Urinary bladder (tissue), 4 donors: ENCODE measurements at places on chromosomes 2 and 18. TPM values are rescaled to one million over a fixed set of nuclear protein-coding genes. Genes with fewer than 3 reads are reported as not detected.

Gene UGT1A3
- 1.2 TPM for total RNA-seq

Gene KIAA2012
- 0.16 TPM for total RNA-seq

DNA sequence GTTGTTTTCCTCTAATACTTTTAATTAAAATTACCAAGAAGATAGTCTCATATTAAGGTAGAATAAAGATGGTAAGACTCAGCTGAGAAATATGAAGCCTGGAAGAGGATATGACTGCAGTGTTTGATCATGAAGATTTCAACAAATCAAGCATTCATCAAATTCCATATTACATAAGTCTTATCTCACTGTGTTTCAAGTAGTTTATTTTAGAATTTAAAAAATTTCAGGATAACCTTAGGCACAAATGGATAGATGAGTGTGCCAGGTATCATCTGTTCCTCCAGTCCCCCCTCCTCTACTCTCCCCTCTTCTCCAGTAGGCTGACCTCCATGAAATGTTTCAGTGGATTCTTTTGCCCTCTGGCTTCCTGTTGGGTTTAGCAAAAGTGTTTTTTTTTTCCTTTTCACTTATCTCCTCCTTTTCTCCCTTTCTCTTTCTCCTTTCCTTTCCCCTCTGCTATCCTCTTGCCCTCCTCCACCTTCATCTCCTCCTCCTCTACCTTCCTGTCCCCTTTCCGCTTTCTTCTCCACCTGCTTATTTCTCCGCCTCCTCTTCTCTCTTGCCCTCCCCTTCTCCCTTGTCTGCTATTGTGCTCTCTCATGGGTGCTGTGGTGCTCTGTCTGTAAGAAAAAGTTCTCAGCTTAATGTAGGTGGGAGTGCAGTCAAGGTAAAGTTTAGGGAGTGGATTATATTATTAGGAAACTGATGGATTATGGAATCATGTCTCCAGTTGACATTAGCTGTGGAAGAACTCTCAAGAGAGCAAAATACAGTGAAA is 72.8 kb downstream of the ABI2 start:
- no peak for DNase-seq

DNA sequence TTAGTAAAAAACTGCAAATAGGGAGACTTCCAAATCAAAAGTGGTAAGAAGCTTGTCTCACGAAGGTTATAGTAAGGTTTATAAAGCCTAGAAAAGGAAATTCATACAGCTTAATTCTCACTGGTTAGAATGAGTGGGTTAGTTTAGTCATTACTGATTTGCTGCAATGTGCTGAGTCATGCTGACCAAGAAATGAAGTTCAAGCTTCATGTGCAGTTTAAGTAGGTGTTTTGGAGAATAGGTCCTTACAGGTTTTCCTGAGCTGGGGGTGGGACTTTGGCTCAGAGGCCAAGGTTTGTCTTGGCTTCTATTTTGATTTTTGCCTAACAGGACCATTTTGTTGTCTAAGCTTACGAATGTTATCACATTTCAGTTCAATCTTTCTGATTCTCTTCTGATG is 15.1 kb downstream of the CLIP4 start:
- no peak for DNase-seq

- DNase-seq: peak; percentile 11
These were observed 844.3 kb downstream of the MBD2 start for GRCh38 chr18:53380063-53380639.

- DNase-seq: no peak
These were observed 219.7 kb downstream of the NDUFA10 start for GRCh38 chr2:239805414-239805813.

DNA sequence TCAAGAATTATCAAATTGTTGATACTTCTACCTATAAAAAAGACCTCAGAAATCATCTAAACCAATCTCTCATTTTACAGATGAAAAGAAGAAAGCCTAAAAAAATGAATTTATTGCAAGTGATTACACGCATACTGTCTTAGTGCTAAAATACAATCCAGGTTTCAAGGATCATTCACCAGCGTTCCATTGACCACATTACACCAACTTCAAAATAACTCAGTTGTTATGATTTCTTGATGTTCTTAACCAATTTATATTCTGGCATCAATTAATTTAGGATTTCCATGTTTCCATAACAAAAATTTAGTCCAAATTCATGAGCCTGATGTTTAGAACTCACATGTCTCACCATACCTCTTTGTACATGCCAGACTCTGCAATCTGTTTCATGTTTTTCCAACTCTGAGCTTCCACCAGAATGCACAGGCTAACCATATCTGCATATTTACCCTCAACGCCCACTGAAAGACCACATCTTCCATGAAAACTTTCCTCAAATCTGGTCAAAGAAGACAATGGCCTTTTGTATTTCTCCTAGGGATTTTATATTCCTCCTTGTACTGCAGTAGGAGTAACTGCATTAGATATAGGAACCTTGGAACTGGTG is 2.1 kb upstream of the INSIG2 start:
- DNase-seq: no peak

- no peak for DNase-seq
These were observed 120.8 kb downstream of the NFATC1 start for GRCh38 chr18:79516441-79516931.

- no peak for DNase-seq
These were observed 22.2 kb downstream of the ZNF521 start for GRCh38 chr18:25329783-25330182.
